ENCODE measurements at places on chromosomes 11 and 22.
A peak's percentile ranks its signal among the peaks of the same experiment; 100 is the strongest.

- DNase-seq = no peak
Observed at GRCh38 chr11:122261546-122261945, 145.5 kb upstream of the BLID start.

GRCh38 chr11:8070417-8071115 lies 10.4 kb upstream of the TUB start:
- no peak for DNase-seq

DNA sequence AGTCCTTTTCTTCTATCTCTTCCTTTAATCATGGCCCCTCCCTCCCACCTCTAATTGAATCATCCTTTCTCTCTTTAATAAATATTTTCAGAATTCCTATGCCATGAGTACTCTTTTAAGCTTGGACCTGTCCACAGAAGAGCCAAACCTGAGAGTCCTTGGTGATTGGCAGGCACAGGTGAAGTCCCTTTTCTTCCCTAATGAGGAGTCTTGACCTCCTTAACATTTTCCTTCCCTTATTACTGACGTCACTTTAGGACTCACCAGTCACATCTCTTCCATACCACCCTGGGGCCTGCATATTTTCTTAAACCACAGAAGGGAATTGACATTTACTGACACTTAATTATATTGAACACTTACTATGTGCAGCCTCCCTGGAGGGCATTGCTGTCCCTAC lies 41.0 kb upstream of the RASSF10 start:
- DNase-seq = no peak

- no peak for DNase-seq
Observed at GRCh38 chr11:26021017-26021416, 310.9 kb upstream of the ANO3 start.

GRCh38 chr11:6962673-6963072 lies 36.4 kb downstream of the ZNF215 start:
- DNase-seq = no peak

GRCh38 chr22:42217752-42218280 lies 52.6 kb downstream of the TCF20 start:
- no peak for DNase-seq

- DNase-seq = no peak
Observed at GRCh38 chr22:36565686-36566085, 36.7 kb upstream of the EIF3D start.

- DNase-seq = no peak
Observed at GRCh38 chr22:25668437-25668836, 73.6 kb upstream of the MYO18B start.

- no peak for DNase-seq
Observed at GRCh38 chr11:44781655-44782054, 54.9 kb downstream of the TSPAN18 start.

DNA sequence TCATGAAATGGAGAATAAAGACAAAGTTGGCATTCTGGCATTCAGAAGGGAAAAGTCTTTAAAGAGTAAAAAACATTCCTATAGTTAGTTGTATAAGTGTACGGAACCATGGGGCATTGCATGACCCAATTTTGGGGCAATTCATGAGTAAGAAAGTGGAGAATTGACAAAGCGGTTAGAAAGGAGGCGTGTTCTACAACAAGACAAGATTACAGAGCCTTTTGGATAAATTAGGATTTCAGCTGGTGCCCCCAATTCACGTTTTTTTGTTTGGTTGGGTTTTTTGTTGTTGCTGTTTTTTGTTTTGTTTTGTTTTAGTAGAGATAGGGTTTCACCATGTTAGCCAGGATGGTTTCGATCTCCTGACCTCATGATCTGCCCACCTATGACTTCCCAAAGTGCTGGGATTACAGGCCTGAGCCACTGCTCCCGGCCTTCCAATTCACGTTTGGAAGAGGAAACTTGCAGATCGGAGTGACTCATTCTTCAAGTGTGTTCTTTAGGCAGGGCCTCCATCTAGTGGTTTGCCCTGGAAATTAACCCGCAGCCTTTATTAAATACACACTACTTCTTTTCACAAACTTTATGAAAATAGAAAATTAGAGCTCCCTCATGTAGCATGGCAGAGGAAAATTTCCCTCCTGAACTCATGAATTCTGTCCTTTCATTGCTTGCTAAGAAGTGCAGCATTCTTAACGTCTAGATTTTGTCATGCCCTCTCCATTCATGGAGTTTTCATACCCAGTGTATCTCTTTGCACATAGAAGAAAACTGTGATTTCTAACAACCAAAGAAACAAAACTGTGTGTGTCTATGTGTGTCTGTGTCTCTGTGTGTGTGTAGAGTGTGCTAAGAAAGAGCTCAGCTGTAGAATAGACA lies 118.1 kb downstream of the BBOX1 start:
- DNase-seq = peak; percentile 65

DNA sequence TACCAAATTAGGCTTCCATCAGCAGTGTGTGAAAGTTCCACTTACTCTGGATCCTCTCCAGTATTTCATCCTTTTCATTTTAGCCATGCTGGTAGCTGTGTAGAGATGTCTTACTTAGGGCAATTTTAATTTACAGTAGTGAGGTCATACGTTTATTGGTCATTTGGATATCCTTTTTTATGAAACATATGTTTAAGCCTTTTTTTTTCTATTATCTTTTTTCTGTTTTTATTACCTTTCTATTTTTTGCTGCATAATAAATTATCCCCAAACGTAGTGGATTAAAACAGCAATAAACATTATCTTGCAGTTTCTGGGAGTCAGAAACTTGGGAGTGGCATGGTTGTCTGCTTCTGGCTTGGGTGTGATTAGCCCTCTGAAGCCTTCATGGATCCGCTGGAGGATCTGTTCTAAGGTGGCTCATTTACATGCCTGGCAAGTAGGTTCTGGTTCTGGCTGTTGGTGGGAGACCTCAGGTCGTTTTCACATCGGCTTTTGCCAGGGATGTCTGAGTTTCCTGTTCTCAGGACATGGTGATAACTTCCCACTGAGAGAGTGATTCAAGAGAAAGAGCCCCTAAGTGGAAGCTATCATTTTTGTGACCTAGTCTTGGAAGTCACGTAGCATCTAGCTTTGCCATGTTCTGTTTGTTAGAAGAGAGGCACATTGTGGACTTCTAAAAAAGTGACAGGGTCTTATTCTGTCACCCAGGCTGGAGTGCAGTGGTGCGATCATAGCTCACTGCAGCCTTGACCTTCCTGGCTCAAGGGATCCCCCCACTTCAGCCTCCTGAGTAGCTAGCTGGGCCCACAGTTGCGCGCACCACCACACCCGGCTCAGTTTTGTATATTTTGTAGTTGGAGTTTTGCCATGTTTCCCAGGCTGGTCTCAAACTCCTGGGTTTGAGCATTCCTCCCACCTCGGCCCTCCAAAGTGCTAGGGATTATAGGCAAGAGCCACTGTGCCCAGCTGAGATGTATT lies 38.6 kb downstream of the PPP6R3 start:
- no peak for DNase-seq

GRCh38 chr11:1776331-1776851 lies 12.7 kb upstream of the CTSD start:
- DNase-seq = no peak

- DNase-seq = no peak
Observed at GRCh38 chr22:40583053-40583741, 53.3 kb downstream of the MRTFA start.

GRCh38 chr11:133832991-133833897 lies 12.1 kb downstream of the SPATA19 start:
- DNase-seq = no peak

DNA sequence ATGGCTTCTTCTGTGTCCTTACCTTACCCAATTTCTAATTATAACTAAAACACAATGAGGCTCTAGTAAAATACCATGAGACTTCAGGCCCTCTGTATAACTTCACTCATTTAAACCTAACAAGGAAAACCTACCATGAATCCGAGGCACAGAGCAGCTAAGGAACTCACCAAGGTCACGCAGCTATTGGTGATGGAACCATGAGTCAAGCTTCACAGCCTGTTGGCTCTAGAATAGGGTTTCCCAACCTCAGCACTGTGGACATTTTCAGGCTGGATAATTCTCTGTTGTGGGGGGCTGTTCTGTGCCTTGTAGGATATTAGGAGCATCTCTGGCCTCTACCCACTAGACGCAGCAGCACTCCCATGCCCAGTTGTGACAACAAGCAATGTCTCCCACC lies 75.7 kb downstream of the TIMP3 start:
- no peak for DNase-seq

DNA sequence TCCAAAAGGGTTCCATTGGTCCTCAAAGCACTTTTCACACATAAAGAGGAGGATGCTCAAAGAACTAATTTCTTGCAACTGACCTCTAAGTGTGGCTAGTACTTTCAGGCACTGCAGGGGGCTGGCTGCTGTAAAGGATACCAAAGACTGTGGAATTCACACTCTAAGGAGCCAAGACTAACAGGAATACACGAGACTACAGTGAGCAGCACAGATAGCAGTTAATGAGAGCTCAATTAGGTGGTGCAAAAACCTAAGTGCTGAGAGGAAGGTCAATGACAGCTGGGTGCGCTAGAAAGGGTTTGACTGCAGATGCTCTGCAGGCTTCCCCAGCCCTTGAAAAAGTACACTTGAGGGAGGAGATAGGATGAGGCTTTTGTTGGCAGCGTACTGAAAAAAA lies 124.3 kb upstream of the NTM start:
- DNase-seq = no peak

DNA sequence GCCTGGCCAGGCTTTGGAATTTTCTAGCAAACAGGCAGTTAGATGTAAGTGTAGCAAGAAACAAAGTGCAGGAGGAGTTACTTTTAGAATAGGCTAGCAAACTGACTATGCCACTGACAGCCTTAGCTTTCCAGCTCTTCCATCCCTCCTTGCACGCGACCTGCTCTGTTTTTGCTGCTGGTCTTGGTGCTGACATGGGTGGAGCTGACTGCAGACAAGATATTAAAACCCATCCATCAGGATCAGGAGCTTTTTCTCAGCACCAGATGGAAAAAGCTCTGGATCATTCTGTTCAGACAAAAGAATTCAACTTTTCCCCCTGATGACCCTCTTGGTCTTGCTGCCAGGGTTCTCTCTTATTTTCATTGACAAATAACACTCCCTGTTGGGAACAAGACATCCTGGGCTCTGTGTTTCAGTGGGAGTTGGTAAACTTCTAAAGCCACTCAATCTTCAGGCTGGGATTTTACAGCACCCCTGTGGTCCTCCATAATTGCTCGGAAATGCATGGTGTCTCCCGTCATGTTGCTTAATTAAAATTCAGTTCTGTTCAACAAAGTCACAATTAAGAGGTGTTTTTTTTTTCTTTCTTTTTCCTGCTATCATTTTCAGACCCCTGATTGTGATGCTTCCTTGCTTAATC lies 240.0 kb upstream of the LARGE1 start:
- DNase-seq = no peak

- DNase-seq = no peak
Observed at GRCh38 chr11:73317803-73318202, 9.7 kb downstream of the ARHGEF17 start.

DNA sequence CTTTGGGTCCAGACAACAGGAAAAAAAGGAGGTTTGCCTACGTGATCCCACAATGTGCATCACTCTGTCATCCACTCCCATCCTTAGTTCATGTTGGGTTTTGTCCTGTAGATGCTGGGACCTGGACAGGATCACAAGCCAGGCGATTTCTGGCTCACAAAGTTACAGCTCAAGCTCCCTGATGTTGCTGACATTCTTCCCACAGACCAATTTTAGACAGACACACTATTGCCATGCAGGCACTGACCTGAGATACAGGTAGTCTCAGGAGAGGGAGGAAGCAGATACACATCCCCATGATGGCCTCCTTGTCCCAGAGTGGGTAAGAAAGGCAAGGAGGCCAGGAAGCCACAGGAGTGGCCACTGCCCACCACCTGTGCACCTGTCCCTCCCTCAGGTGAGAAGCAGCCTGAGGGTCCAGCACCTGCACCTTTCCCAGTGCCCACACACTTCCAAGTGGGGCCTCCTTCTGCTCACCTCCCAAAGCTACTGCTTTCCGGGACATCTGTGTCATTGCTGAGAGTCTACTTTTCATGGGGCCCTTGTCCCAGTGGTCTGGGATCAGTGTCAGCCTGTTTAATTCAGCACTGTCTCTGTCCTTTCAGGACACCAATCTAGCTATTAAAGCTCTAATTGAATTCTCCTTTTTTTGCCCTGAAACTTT lies 52.0 kb upstream of the TOP3B start:
- DNase-seq = no peak

DNA sequence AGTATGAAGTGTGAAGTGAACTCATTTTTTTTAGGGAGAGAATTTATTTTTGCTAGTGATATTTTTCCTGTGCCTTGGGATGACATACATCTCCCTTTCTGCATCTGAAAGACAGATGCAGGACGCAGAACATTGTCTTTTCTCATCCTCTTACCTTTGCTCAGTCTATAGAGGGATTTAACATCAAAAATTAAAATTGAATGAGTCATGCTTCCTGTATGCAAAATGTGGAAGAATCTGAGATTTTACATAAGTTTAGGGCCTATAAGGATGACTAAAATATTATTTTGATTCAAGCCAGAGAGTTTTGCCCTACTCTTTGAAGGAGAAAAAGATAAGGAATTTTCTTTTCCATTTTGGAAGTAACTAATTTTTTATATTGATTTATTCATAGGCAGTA lies 27.3 kb downstream of the XRCC6 start:
- DNase-seq = no peak

GRCh38 chr22:38238519-38239071 lies 34.2 kb downstream of the TMEM184B start:
- no peak for DNase-seq

- DNase-seq = peak; percentile 75
Observed at GRCh38 chr11:45285930-45286632, at the start of gene SYT13. SYT13 (minus strand) TSS chr11:45286341; CDS start chr11:45286207, 134 bp downstream.
